ENCODE measurements at places on chromosomes 16 and 17.
A peak's percentile ranks its signal among the peaks of the same experiment; 100 is the strongest.

DNA sequence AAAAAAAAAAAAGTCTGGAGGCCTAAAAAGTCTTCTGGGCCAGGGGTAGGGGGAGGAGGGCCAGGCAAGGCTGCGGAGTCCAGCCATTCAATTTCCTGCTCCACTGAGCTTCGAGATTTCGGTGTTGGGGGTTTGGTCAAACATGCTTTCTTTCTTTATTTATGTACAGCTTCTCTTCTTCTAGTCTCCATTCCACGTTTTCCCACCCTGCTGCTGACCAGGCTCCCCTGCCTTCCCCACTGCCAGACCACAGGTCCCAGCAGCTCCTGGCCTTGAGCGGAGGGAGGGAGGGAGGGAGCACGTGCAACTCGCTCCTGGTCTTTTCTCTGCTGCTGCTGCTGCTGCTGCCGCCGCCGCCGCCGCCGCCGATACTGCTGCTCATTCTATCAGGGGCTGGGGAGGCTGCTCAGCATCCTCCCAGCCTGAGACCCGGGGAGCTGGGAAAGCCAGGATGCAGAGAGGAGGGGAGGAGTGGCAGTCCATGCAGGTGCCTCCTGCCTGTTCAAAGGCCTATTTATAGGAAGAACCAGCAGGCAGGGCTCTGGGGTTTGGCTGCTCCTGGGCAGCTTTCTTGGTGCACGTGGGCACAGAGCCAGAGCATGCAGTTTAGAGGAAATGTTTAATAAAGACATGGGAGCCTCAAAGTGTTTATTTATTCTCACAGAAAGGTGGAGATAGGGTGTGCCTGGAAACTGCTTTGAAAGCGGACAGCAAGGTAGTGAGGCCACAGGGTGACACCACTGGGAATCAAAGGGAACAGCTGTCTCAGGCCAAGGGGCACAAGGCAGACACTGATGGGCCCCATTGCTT is 23.4 kb upstream of the ZFHX3 start:
- DNase-seq = no peak

DNA sequence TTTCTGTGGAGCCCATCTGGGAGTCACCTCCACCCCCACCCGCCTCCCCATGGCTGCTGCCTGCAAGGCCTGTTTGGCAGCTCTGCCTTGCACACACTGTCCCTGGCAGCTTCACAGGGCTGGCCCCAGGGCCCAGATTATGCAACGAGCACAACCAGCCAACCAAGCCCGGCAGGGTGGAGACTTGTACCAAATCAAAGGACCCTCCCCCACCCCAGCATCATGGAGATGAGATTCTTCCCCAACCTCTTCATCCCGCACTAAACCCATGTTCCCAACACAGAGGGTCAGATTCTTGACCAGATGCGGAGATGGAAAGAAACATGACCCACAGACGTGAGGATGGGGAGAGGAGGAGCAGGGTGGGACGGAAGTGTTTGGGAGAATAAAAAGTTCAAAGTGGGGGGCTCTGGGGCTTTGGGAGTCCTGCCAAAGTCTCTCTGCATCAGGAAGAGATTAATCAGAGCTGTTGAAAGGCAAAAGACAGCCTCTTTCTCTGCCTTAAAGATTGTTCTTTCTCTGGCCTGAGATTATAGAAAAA is 3.8 kb downstream of the SMARCD2 start:
- DNase-seq = no peak

DNA sequence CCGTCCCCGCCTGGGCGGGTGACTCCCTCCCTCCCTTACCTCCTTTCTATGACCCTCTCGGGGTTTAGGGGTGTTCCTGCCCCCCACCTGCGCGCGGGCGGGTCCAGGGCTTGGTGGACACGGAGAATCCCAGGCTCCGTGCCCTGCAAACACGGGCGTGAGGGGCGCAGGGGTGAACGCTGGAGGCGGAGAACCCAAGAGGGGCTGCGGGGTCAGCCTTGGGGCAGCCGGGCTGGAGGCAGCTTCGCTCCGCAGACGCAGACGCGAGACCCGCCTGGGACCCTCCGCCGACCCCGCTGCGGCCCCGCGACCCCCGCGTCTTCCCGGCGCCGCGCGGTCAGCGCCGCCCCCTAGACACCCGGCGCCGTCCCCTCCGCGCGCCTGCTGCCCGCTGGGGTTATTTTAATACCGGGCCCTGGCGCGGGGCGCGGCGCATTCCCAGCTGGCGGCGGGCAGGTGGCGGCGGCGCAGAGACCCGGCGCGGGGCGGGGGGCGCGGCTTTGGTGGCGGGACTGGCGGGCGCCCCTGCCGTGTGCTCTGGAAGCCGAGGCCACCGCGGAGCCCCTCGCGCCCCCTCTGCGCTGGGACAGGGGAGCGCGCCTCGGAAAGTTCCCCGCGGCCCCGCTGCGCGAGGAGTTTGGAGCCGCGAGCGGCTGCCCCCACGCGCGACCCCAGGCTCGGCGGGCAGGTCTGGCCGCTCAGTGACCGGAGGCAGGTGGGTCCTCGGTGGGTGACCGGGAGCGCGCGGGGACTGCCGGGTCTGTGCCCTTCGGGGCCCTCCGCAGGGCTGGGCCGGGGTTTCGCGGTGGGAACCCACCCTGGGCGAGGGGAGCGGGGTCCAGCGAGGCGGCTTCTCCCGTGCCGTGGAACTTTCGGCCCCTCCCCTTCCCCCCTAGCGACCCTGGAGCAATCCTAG is at the start of gene UTS2R:
Gene UTS2R (plus strand): TSS at position 433 of the 916 bp plus-strand sequence. CDS start 2,560 bp downstream, outside the sequence.
- DNase-seq = no peak

DNA sequence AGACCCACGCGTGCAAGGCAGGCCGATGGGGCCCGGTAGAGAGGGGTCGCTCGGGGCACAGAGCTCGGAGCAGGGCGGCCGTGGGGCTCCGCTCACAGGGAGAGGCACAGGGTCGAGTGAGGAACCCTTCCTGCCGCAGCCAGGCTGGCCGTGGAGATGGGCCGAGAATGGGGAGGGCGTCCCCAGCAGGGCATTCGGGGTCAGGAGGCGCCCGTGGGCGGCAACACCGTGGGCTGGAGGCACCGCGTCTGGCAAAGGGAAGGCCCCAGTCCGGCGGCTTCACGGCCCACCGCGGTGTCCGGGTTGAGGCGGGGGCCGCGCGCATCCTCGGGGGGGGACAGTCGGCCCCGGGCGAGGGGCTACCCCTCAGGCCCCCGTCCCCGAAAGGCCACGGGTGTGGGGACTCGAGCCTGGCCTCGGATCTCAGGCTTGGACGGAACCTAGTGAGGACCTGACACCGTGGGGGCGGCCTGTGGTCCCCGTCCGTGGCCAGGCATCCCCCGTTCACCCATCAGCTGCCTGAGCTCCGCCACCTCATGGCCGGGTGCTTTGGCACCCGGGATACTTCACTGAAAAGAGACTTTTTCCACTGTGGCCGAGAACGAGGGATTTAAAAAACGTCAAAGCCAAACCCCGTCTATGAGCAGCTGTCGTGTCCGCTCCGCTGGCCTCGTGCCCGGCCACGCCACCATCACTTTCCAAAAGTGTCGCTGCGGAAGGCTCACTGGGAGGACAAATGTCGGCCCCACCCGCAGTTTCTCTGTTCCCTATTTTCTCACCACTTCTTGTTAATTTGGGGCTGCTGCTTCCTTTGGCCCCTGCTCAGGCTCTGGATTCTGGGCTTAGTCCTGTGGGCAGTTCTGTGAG is 73.6 kb downstream of the METRNL start:
- DNase-seq = peak; percentile 38

- DNase-seq = no peak
Measured at GRCh38 chr16:66905633-66906539, 12.8 kb downstream of the CDH16 start.

GRCh38 chr17:13784434-13785095 is 182.8 kb upstream of the HS3ST3A1 start:
- DNase-seq = no peak

DNA sequence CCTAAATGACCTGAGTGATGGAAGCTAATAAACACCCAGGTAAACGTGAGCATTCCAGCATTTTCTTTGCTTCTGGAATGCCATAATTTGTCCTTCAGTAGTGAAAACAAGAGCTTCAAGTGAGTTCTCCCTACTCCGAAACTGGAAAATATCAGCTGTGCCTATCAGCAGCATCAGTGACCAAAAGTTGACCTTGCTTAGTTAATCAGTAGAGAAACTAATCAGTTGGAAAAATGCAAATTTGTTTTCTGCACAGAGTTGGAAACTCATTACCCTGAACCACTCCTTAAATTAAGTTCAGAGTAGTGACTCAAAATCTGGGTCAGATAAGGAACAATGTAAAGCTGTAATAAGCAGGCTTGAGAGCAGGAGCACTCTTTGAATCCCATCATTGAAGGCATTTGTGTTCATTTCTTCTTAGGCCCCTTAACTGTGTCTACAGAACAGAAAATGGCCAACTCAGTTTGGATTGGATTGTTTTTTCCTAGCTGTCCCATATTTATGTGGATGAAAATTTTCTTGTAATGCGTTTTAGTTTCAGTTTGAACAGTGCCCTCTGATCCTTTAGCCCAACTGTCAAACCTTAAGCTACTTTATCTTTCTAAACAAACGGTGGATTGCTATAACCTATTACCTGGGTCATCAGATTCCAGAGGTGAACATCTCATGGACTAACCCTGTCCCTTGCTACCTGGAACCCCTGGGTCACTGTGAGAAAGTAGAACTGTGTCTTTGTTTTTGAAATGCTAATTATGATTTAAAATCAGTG is 290.4 kb downstream of the TOX3 start:
- DNase-seq = no peak

DNA sequence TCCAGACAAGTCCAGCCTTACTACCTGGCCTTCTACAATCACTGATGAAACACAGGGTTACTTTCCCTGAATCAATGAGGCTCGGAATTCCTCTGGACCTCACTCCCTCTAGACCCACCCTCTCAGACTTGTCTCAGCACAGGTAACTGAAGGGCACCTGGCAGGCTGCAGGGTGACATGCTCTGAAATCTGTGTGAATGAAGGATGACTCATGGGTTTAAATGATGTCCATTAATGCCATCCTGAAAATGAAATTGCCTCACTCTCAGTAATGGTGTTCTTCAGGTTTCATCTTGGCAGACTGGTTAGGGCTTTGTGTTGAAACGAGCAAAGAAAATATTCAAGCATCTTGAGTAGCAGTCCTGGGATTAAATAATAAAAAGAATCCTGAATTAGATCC is 134.4 kb downstream of the MAF start:
- DNase-seq = no peak
